Retina (tissue), 1 donor: ENCODE measurements at places on chromosomes 16 and 17.

DNA sequence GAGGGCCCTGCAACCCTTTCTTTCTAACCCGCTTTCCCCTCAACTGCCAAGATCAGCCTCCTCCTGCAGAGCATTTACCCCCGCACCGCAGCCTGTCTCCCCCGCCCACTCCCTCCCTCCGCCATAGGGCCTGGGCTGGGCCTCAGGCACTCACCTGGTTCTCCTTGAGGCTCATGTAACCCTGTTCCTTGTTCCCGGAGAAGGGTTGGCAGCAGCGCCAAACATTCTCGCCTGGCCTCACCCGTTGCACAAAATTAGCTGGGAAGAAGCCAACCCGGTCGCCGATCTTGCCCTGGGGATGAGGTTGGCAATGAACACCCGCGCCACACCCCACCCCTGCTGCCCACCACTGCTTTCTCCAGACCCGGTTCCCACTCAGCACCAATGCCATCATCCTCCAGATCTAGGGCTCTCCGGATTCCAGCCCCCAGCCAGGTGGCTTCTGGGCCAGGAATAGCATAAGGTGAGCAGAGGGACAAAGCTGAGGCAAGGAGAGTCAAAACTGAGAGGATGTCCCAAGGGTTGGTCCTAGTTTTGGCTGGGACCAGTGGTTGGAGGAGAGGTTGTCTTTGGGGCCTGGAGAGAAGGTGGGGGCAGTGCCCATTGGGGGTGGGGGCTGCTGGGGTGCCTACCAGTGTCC lies 12.8 kb downstream of the STAC2 start:
- no peak for DNase-seq

DNA sequence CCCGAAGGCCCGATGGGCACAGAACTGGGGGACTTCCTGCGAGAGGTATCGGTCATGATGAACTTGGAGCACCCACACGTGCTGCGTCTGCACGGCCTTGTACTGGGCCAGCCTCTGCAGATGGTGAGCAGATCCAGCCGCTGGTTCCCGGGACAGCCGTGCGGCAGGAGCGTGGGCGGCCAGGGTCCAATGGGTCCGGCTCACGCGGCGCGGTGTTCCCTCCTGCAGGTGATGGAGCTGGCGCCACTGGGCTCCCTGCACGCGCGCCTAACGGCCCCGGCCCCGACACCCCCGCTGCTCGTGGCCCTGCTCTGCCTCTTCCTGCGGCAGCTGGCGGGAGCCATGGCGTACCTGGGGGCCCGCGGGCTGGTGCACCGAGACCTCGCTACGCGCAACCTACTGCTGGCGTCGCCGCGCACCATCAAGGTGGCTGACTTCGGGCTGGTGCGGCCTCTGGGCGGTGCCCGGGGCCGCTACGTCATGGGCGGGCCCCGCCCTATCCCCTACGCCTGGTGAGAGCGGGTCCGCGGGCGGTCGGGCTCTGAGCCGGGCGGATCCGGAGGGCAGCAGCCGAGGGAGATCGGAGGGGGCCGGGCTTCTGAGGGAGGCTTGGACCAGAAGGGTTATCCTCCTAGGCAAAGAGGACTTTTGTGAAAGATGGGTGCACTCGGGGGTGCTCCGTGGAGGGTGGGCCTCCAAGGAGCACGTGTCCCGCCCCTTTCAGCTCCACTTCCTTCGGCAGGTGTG lies 3.0 kb downstream of the TNK1 start:
- DNase-seq: peak; percentile 88

DNA sequence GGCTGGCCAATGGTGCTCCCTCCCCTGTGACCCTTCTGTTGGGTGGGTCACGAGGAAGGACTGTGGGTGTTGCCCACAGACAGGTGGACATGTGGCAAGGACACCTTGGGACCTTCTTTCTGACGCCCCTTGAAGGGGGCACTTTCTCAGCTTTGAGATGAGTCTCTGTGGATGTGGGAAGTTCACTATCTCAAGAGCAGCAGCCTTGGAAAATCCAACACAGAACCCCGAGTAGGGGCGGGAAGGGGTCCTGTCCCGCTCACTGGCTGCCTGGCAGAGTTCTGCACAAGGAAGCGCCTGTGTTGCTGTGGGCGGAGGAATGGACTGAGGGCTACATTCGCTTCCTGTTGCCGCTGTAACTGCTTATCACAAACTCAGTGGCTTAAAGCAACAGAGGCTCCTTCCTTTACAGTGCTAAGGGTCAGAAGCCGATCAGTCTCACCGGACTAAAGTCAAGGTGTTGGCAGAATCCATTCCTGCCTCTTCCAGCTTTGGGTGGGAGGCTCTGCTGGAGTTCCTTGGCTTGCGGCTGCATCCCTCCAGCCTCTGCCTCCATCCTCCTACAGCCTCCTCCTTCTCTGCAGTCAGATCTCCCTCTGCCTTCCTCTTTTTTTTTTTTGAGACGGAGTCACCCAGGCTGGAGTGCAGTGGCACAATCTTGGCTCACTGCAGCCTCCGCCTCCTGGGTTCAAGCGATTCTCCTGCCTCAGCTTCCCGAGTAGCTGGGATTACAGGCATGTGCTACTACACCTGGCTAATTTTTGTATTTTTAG lies 305.2 kb downstream of the SEC14L1 start:
- DNase-seq: no peak

- no peak for DNase-seq
These were observed 3.3 kb upstream of the HBM start for GRCh38 chr16:162271-162991.

GRCh38 chr16:24049113-24049512 lies 207.0 kb upstream of the CACNG3 start:
- no peak for DNase-seq

DNA sequence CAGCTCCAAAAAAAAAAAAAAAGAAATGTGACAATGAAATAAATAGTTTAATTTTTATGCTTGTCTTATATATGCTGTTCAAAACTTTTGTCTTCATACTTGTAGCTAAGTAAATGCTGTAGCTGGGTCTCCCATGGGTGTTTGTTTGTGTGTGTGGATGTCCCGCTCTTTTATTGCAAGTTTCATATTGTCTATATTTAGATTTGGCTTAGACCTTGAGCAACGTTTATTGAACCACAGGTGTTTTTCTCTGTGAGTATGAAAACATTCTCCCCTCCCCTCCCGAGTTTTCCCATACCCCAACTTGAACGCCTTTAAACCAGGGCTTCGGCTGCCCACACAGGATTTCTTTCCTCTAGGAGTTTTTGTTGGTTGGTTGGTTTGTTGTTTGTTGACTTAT lies 45.2 kb downstream of the MFSD11 start:
- no peak for DNase-seq

DNA sequence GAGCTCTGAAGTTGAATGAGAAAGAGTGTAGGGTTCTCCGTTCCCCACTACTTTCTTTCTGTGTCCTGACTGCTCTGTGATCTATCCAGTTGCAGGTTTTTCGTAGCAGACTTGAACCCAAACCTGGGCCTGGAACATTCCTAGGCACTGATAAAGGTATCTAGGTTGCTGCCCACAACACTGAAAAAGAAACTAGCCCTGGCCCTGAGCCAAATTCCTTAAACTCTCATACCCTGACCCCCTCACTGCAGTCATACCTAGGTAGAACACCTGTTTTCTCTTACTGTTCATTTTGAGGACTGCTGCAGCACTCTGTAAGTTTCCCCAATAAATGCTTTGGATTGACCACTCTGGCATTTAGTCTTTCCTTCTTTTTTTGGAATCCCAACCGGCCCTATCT lies 5.4 kb downstream of the HYDIN start:
- DNase-seq: no peak

DNA sequence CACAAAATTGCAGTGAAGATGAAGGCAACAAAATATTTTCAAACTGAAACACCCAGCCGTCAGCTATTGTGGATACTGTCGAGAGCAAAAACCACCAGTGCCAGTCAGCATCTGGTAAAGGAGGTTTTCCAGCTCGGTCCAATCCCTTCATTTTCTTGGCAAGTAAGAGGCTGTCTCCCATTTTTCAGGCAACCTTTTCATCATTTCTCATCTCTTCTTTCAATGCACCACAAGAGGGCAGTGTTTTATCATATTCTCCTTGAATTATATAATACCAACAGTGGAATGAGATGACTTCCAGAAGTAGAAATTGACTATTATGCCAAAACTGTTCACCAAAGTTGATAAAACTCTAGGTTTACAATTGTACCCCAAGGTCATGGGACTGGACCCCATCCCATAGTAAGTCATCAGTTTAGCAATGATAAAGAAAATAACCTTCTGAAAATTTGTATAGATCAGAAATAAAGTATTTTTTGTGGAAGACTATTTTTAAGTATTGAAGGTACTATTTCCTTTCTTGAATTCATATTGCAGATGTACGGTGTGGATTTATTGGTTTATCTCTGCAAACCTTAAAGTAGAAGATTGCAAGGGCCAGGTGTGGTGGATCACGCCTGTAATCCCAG lies 16.8 kb downstream of the NQO1 start:
- DNase-seq: peak; percentile 25

- DNase-seq: no peak
These were observed 13.1 kb upstream of the RNPS1 start for GRCh38 chr16:2280981-2281542.

- DNase-seq: no peak
These were observed 24.7 kb downstream of the UTP4 start for GRCh38 chr16:69157196-69157595.
